Cortex of kidney (tissue), 1 donor: ENCODE measurements at places on chromosomes 1 and 21.

DNA sequence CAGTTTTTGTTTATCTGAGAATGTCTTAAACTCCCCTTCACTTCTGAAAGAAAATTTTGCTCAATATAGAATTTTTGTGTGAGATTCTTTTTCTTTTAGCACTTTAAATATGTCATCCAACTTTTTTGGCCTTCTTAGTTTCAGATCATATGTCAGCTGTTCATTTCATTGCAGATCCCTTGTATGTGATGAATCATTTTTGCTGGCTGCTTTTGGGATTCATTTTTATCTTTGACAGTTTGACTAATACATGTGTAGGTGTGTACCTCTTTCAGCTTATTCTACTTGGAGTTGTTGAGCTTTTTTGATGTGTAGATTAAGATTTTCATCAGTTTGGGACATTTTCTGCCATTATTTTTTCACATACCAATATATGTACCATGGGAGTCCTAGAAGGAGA, 156.8 kb downstream of the FASLG start:
- DNase-seq: no peak

DNA sequence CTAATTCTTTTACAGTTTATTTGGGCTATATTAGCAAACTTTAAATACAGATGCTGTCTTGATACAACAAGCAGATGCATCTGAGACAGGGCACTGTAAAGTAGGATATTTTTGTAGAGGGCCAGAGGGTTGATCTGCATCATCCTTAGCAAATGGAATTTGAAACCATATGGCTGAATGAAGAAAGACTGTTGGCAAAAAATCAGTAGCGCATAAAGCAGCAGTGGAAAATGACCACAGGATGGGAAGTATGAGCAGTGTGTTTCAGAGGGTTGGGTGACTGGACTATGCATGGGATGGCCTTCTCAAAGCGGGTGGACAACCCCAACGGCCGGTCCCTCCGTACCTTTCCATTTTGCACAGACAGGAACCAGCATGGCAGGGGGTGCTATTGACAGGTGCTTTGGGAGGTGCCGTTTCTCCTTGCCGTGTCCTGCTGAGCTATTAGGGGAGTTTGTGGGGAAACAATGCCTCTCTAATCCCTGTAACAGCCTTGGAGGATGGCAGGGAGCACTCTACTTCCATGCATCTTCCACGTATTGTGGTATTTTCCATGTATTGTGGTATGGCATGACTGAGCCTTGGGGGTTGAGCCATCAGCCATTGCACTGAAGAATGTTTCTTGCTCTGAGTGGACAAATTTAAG, 5.9 kb downstream of the LRRC8B start:
- DNase-seq: no peak

DNA sequence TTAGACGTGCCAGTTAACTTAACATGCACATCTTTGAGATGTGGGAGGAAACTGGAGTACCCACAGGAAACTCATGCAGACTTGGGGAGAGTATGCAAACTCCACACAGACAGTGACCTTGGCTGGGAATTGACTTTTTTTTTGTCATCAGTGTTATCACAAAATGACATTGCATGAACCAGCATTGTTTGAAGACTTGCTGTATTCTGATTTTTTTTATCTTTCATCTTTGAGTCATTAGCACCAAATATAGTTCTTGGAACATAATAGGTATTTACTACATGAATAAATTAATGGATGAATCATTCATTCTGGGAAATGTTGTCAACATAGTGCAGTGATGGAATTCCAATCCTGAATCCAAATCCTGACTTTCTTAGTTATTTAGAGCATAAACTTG, 77.0 kb downstream of the ATF6 start:
- no peak for DNase-seq

- no peak for DNase-seq
These were observed 18.7 kb upstream of the OLFML2B start for GRCh38 chr1:162042361-162042760.

GRCh38 chr1:65882076-65882475, 89.4 kb downstream of the PDE4B start:
- no peak for DNase-seq
